Epithelial cell of alveolus of lung (primary cell): ENCODE measurements at places on chromosomes 11 and 22. TPM values are rescaled to one million over a fixed set of nuclear protein-coding genes. Genes with fewer than 3 reads are reported as not detected.

The OR8A1 gene
- total RNA-seq: not detected in 2 replicates

The SHANK3 gene
- 1.2 and 4.2 TPM in 2 replicates for total RNA-seq

The MAP4K2 gene
- total RNA-seq: 24.3 and 24.6 TPM in 2 replicates

The FADD gene
- 32.4 and 39.3 TPM in 2 replicates for total RNA-seq

The NPAS4 gene
- total RNA-seq: not detected in 2 replicates

The ZBTB3 gene
- total RNA-seq: 7.5 and 8.3 TPM in 2 replicates

The KIRREL3 gene
- total RNA-seq: not detected in 2 replicates

The FOLR1 gene
- total RNA-seq: not detected in 2 replicates

The NXPE2 gene
- not detected in 2 replicates for total RNA-seq

The CARNS1 gene
- total RNA-seq: 0.88 TPM in 1 of 2 replicates, not detected in the other

The APOL3 gene
- 3.3 and 7.6 TPM in 2 replicates for total RNA-seq

The KRTAP5-8 gene
- not detected in 2 replicates for total RNA-seq

The AMOTL1 gene
- 33.6 and 39.7 TPM in 2 replicates for total RNA-seq

The OR56A1 gene
- not detected in 2 replicates for total RNA-seq

The NEU3 gene
- 3.4 and 4.7 TPM in 2 replicates for total RNA-seq
